ENCODE measurements at places on chromosomes 13 and 19. TPM values are rescaled to one million over a fixed set of nuclear protein-coding genes. Genes with fewer than 3 reads are reported as not detected.

GRCh38 chr19:10885201-10886169 lies 14.1 kb downstream of the CARM1 start:
- no peak for DNase-seq
- H3K4me3 ChIP-seq: no peak overlapping the region
- no peak overlapping the region for H3K27ac ChIP-seq
- H3K4me1 ChIP-seq: no peaks in the 10 kb centered on the region
- H3K27me3 ChIP-seq: no peaks in the 10 kb centered on the region

GRCh38 chr19:46766569-46767317 lies 20.5 kb upstream of the STRN4 start:
- H3K4me3 ChIP-seq: no peak overlapping the region
- H3K4me1 ChIP-seq: peaks cover 4% of the 10 kb centered on the region
- peak; percentile 73 for DNase-seq
- H3K27ac ChIP-seq: no peak overlapping the region
- H3K27me3 ChIP-seq: no peaks in the 10 kb centered on the region

CLDN10 gene
- not detected for total RNA-seq

DNA sequence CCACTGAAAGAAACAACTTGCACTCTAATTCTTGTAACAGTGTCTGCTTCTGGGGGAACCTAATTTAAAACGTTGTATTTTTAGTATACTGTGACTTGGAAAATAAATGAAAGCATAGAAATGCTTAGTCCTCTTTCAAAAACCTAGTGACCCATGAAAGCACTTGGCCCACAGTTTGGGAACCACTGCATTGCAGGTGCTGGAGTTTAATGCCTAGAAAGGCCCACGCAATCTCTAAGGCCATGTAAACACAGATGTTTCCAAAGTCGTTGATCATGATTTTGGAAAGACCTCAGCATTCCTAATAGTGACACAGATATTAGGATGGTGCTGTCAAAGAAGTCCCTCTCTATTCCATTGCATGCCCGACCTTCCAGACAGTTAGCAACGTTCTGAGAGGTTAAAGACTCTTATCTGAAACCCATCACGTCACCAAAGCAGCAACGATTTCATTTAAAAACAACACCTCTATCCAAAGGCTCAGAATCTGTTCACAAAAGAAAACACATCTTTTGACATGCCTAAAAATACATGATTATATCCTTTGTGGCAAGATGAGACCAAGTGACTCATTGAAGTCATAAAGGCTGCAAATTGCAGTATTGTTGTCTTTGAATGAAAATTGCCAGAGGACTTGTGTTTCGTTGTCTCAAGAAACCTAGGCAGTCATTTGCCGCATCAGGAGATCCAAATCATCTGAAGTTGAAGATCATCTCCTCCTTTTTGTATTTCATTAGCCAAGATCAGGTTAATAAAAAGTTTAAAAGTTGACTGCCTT lies 328.0 kb upstream of the ZNF507 start:
- DNase-seq: no peak
- H3K27ac ChIP-seq: no peak overlapping the region
- H3K36me3 ChIP-seq: no peaks in the 10 kb centered on the region
- H3K4me1 ChIP-seq: no peaks in the 10 kb centered on the region

DNA sequence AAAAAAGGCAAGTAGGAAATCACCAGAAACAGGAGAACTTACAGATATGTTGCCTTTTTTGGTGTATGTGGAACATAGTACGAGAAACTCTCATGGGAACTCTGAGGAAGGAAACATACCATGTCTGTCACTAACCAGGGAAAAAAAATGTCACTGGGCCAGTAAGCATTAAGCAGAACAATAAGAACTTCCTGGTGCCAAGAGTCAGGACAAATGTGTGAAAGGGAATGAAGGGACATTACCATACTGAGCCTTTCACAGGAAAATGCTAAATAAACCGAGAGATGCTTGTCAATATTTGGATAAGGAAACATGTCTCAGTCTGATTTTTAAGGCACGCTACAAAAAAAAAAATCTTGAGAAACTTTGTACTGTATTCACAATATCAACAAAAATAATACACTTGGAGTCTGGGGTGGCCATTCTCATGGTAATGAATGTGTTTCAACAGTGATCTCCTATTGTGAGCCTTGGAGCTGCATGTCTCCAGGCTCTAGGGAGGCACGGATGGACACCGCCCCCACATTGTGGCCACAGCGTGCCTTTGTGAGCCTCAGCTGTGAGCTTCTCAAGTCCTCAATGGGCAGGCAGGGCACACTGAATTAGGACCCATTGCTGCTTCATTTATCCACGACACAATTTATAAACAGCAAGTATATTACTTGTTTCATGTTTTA lies 113.0 kb upstream of the ARGLU1 start:
- no peaks in the 10 kb centered on the region for H3K36me3 ChIP-seq
- no peak for DNase-seq
- H3K27ac ChIP-seq: no peak overlapping the region

PODNL1 gene
- total RNA-seq: 0.48 TPM

IL4I1 gene
- total RNA-seq: 25.7 TPM

F10 gene
- not detected for total RNA-seq

GRCh38 chr13:101554420-101555125 lies 102.1 kb downstream of the ITGBL1 start:
- H3K36me3 ChIP-seq: no peaks in the 10 kb centered on the region
- DNase-seq: no peak
- H3K27ac ChIP-seq: no peak overlapping the region
- H3K4me3 ChIP-seq: no peak overlapping the region
- no peaks in the 10 kb centered on the region for H3K4me1 ChIP-seq

DNA sequence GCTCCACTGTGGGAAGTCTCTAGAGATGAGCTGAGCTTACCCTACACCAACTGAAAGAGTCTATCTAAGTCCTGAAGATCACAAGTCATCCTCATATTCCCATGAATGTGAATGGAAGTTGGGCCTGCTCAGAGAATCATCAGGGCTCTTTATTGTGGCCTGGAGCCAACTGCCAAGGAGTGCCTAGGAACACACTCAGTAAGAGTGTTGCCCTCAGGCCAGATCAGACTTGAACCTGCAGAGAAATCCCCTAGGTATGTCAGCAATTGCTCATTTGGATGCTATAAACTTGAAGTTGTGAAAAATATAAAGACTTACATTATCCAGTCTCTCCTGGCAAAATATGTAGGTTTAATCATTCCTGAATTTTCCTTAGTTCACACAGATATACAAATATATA lies 1070.2 kb downstream of the EFNB2 start:
- H3K4me1 ChIP-seq: no peaks in the 10 kb centered on the region
- H3K36me3 ChIP-seq: no peaks in the 10 kb centered on the region
- DNase-seq: no peak
- no peak overlapping the region for H3K4me3 ChIP-seq

STX10 gene
- 69.0 TPM for total RNA-seq

DNA sequence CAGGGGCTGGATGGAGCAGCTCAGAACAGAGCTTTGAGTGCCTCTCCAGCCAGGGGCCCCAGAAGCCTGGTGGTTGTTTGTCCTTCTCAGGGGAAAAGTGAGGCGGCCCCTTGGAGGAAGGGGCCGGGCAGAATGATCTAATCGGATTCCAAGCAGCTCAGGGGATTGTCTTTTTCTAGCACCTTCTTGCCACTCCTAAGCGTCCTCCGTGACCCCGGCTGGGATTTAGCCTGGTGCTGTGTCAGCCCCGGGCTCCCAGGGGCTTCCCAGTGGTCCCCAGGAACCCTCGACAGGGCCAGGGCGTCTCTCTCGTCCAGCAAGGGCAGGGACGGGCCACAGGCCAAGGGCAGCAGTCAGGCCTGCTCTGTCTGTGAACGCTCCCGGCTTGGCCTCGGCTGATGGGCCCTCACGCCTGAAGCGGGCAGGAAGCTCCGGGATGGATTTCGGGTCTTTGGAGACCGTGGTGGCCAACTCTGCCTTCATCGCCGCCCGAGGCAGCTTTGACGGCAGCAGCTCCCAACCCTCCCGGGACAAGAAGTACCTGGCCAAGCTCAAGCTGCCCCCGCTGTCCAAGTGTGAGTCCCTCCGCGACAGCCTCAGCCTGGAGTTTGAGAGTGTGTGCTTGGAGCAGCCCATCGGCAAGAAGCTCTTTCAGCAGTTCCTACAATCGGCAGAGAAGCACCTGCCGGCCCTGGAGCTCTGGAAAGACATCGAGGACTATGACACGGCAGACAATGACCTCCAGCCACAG lies at the start of gene GRK1:
GRK1 (plus strand) TSS at position 269 of the 751 bp plus-strand sequence; CDS start at position 437, 168 bp downstream.
- H3K27me3 ChIP-seq: no peaks in the 10 kb centered on the region
- DNase-seq: no peak
- no peak within 1 kb of the TSS for H3K4me3 ChIP-seq
- H3K36me3 ChIP-seq: no peaks in the 10 kb centered on the region
- no peak within 1 kb of the TSS for H3K27ac ChIP-seq
- H3K4me1 ChIP-seq: no peaks in the 10 kb centered on the region

DNA sequence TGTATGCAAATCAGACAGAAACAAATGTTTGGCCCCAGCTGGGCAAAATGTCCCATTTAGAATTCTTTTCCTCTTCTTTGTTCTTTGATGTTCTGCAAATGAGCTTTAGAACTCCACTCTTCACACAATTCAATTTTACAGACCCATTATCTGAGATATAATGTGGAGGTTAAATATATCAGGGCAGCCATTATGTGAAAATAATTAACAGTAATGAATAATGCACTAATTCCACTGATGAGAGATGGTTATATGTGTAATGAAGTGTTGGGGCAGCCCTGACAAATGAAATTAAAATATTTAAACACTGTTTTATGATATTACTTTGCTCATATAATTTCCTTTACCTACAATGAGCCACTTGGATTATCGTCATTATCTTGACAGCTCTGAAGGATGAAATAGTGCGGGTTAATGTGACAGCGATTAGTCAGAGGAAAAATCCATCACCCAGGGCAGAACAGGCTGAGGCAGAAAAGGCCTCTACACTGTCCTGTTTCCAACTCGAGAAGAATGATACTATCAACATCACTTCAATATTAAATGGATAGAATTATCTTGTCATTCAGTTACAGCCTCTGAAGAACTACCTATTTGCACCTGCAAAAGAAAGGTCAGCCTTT lies 321.1 kb downstream of the RBM26 start:
- no peak overlapping the region for H3K4me3 ChIP-seq
- no peaks in the 10 kb centered on the region for H3K36me3 ChIP-seq
- peaks cover 11% of the 10 kb centered on the region for H3K27me3 ChIP-seq
- DNase-seq: no peak
- H3K4me1 ChIP-seq: peaks cover 6% of the 10 kb centered on the region

GRCh38 chr13:47454986-47455385 lies 546.1 kb downstream of the SUCLA2 start:
- H3K27me3 ChIP-seq: no peaks in the 10 kb centered on the region
- no peaks in the 10 kb centered on the region for H3K4me1 ChIP-seq
- H3K36me3 ChIP-seq: no peaks in the 10 kb centered on the region
- DNase-seq: no peak

GRCh38 chr13:66528180-66528579 lies 702.0 kb downstream of the PCDH9 start:
- H3K27me3 ChIP-seq: no peaks in the 10 kb centered on the region
- DNase-seq: no peak
- H3K4me1 ChIP-seq: no peaks in the 10 kb centered on the region
- H3K36me3 ChIP-seq: no peaks in the 10 kb centered on the region
- no peak overlapping the region for H3K4me3 ChIP-seq

ELAVL1 gene
- 102 TPM for total RNA-seq

DNA sequence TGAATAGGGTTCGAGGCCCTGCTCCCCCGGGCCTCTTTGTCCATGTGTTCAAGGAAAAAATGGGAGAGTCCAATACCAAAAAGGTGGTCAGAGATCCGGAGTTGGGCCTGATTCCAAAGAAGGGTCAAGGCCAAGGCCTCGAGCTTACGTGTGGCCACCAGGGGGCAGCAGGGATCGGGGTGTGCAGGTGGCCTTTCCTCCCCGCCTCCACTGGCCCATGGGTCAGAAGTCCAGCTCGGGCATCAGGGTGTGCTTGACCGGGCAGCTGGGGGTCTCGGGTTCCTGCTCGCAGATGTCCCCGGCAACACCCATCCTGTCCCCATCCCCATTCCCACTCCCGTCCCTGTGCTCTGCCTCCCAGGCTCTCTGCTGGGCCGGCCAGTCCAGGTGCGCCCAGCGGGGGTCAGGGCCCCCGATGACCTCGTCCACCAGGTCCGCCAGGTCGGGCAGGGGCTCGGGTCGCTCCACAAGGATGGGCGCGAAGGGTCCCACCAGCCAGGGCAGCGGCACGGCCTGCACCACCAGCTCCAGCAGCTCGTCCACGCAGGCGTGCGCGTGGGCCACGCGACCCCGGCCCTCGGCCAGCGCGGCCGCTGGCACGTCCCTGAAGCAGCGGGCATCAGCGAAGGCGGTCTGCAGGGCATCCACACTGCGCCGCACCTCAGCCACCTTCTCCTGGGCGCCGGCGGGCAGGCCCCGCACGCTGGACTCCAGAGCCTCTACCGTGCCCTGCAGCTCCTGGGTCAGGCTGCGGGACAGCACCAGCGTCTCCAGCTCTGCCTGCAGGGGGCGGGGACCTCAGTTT lies 5.2 kb upstream of the PLIN4 start:
- no peak overlapping the region for H3K4me3 ChIP-seq
- no peak overlapping the region for H3K27ac ChIP-seq
- peak; percentile 28 for DNase-seq
